Activated naive CD4-positive, alpha-beta T cell (primary cell): ENCODE measurements at places on chromosomes 7 and 10.

DNA sequence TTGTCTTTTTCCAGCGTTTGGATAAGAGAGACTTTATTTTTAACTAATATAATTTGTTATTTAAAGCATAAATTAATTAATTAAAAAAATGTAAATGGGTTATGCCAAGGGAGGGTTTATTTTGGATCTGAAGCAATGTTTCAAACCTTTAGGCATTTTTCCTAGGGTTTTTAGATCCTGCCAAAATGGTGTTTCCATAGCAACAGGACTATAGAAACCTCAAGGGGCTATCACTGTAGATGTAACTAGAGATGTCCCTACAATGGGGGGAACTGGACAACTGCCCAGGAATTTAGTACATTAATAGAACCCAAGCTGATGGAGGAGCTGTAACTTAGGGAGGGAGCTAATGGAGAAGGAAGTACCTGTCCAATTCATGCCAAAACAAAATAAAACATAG, 57.3 kb downstream of the SLC39A12 start:
- no peak for DNase-seq

- no peak for DNase-seq
Observed at GRCh38 chr7:49980465-49980864, 112.6 kb downstream of the ZPBP start.

DNA sequence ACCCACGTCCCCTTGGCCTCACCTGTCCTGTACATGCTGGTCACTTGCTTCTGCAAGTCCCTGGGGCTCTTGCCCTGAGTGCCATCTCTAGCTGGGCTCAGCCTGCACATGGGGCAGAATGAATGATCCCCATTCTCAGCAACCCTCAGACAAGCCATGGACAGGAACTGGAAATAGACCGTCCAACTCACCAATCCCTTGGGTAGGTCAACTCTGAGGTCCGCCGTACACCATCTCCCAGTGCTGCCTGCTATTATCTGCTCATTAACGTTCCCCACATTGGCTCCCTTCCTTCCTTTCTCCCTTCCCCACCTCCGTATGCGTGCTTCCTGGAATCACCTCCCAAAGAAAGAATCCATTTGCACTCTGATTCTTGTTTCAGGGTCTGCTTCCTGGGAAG, 335.0 kb downstream of the SFMBT2 start:
- no peak for DNase-seq

- DNase-seq, result no peak
Observed at GRCh38 chr10:10630782-10631181, 386.9 kb upstream of the CELF2 start.

- DNase-seq, result no peak
Observed at GRCh38 chr7:2037808-2038522, 194.8 kb downstream of the MAD1L1 start.

- DNase-seq, result no peak
Observed at GRCh38 chr7:57071-57470, 135.3 kb upstream of the FAM20C start.

DNA sequence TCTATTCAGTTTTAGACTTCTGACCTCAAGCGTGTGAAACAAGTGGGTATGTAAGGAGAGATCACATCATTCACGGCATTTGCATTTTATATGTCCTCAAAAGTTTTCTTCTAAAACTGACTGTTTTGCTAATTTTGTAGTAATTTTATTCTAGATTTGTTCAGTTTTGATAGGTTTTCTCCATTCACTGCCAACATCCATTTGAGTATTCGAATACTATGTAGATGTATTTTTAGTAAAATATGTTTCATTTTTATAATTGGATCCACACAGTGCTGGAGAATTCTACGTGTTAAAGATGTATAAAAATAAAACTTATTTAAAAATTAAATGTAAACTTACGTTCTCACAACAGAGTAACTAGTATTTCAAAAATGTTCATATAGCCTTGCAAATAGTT, 503.0 kb downstream of the CNTNAP2 start:
- DNase-seq, result no peak

GRCh38 chr10:57979956-57980355, 287.7 kb downstream of the IPMK start:
- no peak for DNase-seq

GRCh38 chr10:7090529-7090928, 320.3 kb downstream of the SFMBT2 start:
- DNase-seq, result no peak

DNA sequence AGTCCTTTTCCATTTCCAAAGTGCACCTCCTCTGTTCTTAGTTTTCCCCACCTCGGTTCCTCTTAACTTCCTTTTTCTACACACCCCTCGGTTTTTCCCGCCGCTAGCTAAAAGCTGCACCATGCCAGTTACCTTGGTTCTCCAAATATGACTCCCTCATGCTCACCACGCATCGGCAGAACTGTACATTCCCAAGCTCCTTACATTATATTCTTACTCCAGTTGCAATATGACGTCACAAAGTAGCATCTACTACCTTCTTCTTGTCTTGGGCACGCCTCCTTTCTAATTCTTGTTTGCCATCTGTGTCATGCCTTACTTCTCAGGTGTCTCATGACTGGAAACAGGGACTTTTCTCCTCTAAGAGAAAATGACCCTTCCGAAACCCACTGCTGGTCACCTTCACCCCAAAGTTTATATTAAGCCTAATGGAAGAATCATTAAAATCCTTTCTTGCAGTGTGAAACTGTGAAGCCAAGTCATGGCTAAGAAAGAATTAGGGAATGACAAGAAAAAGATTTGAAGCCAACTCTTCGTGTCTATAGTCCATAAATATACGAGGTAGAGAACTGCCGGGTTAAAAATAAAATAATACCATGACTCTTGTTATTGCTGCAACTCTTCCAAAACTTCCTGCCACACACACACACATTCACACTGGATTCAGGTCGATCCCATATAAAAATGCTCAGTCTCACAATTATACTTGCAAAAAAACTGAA, 1.7 kb downstream of the ESYT2 start:
- no peak for DNase-seq

DNA sequence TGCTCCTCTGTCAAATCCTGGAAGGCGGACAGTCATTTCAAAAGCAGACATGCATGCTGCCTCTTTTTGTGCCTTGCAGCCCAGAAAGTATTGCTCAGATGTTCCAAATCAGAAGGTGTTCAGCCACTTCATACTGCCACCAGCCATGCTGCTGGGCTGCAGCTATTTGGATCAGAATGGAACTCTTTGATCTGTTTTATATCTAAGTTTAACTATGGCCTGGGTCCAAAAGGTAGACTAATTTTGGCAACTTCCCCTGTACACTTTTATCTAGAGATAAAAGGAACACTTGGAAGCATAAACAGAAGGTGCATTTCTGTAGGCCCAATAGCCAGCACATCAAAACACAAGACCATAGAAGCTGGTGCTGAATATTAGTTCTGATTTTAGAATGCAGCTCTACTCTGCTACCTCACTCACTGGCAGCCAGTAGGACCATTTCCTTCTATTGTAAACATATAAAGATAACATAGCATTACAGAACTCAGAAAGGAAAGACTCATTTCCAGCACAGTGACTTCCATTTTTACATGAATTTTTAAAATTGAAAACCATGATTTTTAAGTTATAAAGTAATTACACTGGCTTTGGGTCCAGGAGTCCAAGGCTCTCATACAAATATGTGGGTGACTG, 143.1 kb upstream of the CAV2 start:
- DNase-seq, result no peak
